ENCODE measurements at places on chromosomes 16 and 17.

DNA sequence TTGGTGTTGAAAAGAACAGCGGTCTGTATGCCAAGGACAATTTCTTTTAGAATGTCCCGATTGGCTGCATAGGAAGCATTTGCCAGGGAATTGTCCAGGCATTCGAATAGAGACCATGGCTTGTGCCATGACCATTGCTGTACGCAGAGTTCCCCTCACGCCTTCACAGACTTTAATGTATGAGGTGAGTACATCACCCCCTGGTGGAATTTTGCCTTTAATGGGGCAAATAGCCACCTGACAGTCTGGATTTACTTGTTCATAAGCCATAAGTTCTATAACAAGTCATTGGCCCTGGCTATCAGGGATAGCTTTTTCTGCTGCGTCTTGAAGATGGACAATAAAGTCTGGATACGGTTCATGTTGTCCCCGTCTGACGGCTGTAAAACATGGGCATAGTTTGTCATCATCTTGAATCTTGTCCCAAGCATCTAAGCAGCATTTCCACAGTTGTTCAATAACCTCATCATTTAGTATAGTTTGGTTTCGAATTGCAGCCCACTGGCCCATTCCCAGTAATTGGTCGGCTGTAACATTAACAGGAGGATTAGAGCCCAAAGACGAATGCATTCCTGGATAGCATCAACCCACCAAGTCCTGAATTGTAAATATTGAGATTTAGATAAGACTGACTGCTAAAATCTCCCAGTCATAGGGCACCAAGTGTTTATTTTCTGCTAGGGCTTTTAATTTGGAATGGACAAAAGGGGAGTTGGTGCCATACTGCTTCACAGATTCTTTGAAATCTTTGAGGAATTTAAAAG is 67.7 kb upstream of the ARL4D start:
- no peak for DNase-seq

- DNase-seq = no peak
Observed at GRCh38 chr17:9240659-9241370, 219.5 kb downstream of the NTN1 start.

DNA sequence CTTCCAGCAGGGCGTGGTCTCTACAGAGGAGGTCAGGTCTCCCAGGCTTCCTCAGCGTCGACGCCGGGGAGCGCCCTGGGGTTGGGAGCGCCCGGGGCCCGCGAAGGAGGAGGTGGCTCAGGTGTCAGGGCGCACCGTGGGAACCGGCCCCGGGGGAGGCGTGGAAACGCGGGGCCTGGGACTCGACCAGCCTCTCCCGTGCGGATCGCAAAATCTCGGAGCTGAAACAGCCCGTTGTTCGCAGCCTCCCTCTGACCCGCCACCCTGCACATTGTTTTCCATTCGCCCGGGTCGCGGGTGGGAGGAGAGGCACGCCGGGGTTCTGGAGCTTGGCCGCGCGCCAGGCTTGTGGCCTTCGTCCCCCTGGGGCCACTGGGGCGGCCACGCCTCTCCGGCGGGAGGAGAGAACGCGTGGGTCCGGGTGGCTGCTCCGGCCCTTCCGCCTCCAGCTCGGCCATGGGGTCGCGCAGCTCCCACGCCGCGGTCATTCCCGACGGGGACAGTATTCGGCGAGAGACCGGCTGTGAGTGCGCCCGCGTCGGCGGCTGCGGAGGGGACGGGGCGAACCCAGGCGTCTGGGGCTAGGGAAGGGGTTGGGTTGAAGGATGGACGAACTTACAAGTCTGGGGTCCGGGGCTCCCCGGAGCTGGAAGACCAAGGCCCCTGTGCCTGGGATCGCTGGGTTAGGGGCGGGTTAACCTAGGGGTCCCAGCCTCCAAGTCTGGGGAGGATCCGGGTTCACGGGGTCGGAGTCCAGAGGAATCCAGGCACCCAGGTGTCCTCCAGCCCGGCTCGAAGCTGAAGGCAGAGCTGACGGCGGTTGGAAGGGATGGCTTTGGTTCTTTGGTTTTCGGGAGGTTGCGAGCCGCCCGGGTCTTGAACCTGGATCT is at the start of gene CHP2:
Gene CHP2 (plus strand): TSS at position 433 of the 890 bp plus-strand sequence. CDS start 24 bp downstream, at position 457.
- DNase-seq = no peak

DNA sequence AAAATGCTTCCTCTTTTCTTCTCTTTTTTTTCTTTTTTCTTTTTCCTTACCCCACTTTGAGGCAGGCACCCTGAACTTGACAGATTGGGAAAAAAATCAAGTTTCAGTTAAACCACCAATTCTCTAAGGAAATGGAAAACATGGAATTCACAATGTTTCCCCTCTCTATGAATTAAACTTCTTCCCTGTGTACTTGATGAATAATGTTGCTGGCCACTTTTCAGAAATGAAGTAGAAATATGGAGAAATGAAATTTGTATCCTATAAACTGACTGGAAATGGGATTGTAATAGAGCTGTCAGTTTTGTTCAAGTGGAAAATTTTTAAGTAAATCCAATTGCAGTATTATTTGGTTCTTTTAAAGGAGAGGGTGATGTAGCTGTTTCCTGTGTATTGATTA is 129.8 kb downstream of the CLEC16A start:
- DNase-seq = no peak

DNA sequence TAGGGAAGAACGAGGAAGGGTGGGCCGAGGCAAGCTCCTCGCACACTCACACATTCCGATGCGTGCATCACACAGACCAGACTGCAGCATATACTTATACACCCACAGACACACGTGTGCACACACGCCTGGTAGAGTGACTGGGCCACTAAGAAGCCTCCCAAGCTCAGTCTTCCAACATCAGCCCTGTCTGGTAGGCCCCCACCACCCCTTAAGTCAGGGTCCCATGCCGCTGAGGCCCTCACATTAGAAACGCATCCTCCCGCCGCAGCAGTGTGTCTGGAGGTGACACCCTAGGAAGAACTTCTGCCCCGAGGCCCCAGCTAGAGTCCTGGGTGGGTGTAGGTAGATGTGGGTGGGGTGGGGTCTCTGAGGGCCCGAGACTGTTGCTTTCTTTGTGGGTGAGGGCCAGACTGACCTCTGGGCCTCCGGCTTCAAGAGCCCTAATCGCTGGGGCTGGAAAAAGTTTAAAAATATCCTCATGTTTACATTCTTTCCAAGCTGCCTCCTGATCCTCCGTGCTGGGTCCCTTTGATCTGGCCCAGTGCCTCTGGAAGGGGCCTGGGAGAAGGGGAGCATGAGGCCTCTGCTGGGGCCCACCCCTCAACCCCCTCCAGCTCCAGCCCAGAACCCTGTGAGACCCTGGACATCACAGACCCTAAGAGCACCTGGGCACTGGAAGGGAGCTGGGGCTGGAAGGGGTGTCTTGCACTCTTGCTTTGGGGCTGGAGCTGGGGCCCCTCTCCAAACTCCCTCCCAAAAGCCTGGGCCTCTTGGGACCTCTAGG is 13.6 kb downstream of the CDH16 start:
- DNase-seq = no peak

DNA sequence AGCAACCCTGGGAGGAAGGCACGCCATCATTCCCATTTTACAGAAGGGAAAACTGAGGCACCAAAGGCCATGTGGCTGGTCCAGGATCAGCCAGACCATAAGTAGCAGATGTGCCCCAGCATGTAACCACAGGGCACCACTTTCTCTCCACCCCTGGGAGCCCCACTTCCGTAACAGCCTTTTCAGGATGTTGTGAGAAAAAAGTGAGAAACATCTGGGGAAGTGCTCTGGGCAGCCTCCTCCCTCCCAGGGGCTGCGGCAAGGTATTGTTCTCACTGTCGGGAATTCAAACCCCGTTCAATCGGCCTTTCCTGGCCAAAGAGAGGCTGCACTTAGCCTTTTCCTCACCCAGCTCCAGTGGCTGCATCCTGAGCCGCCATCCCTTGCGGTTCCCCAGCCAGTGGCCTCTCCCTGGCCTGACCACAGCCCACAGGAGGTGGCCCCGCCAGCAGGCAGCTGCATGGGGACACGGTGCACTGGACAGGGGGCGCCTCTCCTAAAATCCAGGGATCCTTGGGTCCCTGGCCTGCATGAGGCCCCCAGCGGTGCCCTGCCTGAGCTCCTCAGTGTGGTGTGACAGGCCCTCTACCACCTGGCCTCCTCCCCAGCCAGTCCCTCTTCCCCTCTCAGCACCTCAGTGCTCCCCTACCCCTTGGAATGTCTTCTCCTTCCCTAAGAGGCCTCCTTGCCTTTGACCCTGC is 5.7 kb upstream of the CDH5 start:
- DNase-seq = no peak

GRCh38 chr16:82660075-82660645 is 33.4 kb downstream of the CDH13 start:
- no peak for DNase-seq

DNA sequence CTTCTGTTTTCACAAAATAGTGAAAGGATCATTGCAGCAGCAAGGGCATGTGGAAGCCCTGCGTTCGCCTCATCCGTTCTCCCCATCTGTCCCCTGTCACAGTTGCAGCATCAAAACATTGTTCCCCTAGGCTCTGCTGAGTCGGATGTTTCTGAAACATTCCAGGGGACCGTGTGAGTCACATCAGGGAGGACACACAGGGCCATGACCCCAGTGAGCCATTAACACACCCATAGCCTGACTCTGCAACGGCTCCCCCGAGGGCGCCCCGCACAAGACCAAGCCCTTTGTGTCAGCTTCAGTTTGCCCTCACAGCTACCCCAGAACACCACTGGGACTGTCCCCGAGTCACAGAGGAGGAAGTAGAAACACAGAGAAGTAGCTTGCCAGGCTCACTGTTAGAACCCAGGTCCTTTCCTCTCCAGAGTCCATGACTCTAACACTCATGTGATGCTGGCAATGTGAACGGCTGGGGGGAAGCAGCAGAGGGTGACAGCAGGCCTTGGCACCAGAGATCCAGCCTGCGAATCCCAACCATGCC is 63.3 kb upstream of the HSBP1 start:
- DNase-seq = no peak

DNA sequence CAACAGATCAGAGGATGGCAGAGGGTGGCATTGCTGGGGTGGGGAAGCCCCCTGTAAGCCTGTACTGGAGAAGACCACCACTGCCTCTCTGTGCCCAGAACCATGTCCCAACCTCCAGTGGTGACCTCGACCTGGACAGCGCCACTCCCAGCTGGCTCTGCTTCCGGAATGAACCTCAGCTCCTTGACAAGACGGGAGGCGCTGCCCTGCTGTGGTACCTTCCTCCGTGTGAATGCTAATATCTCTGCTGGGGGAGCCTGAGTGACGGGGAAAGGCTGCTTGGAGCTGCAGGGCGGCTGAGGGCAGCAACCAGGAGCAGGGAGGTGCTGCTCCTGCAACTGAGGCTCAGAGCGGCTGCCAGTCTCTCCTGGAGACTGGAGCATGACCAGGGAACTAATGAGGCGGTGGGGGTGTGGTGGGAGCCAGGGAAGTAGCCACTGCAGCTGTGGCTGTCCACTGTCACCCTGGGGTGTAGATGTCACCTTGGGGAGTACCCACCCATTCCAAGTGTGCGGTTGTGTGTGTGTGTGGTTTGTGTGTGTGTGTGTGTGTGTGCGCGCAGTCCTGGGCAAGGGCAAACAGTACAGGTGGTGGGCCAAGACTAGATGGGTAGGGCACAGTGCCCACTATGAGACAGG is 6.2 kb downstream of the PRCD start:
- DNase-seq = no peak

DNA sequence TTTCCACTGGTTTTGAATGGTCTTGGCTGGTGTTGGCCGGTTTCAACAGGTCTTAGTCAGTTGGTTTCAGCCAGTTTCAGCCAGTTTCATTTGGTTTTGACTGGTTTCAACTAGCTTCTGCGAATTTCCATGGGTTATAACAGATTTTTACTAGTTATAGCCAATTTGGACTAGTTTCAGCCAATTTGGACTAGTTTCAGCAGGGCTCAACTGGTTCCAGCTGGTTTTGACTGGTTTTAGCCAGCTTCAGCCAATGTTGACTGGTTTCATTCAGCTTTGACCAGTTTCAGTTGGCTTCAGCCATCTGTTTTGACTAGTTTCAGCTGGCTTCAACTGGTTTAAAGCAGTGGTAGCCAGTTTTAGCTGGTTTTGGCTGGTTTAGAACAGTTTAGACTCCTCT is 432.6 kb downstream of the UTP18 start:
- no peak for DNase-seq

- no peak for DNase-seq
Observed at GRCh38 chr17:60422162-60422665, at the start of gene CHCT1. Gene CHCT1, plus strand, starts transcription at chr17:60422489. Its CDS starts 104 bp downstream, at chr17:60422593.

DNA sequence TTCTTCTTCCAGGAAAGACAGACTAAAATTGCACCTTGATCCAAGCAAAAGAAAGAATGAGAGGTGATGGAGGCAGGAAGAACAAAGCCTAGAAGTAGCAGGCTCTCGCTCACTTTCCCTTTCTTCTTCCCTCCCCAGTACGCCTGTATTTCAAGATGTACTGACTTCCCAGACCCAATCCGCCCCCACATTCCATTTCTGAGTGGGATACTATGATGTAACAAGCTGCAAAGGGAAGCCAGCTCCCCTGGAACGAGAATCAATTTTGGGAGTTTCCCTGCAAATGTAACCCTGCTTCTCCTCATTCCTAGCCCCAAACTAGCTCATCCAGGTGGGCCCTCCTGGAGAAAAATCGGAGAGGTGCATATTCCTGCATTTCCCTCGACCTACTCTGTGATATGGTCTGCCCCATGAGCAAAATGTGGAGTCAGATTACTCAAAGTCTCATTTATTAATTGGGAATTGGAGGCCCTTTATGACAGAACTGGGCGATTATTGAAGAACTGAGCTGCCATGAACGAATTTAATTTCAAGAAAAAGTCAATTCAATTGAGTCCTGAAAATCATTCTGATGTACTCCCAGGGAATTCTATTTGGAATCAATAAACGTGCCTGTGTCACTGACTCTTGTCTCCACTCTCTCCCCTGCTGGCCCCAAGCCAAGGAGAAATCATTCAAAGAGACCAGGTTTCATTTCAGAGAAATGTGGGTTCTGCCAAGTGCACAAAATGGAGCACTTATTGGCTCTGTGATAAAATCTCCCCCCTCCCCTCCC is 398.9 kb downstream of the SHISA9 start:
- DNase-seq = no peak

DNA sequence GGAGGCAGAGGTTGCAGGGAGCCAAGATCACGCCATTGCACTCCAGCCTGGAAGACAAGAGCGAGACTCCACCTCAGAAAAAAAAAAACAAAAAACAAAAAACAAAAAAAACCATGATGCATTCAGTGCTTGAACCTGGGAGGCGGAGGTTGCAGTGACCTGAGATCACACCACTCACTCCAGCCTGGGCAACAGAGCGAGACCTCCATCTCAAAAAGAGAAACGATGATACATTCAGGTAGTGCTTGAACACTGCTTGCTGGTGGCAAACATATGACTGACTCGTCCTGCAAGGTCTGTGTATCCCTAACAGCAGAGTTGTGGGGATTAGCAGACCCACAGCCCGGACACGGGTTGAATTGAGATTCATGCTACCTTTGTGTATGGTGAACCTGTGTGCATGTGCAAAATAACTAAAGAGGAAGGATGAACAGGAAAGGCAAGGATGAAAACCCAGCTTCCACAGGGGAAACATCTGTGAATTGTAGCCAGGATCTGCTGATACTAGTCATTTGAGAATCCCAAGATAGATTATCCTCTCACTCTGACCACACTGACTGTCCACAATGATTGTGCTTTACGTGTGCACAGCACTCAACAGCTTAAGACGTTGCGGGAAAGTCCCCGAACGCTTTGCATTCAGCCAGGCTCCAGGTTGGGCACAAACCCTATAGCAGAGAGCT is 52.4 kb upstream of the MRPS23 start:
- DNase-seq = no peak

Data from stimulated activated CD4-positive, alpha-beta T cell treated with anti-CD3 and anti-CD28 coated beads, Interleukin-1b, Interleukin-23, amount 100 ng/mL, for 1 hour (primary cell).